ENCODE measurements at places on chromosomes 1 and 21.

DNA sequence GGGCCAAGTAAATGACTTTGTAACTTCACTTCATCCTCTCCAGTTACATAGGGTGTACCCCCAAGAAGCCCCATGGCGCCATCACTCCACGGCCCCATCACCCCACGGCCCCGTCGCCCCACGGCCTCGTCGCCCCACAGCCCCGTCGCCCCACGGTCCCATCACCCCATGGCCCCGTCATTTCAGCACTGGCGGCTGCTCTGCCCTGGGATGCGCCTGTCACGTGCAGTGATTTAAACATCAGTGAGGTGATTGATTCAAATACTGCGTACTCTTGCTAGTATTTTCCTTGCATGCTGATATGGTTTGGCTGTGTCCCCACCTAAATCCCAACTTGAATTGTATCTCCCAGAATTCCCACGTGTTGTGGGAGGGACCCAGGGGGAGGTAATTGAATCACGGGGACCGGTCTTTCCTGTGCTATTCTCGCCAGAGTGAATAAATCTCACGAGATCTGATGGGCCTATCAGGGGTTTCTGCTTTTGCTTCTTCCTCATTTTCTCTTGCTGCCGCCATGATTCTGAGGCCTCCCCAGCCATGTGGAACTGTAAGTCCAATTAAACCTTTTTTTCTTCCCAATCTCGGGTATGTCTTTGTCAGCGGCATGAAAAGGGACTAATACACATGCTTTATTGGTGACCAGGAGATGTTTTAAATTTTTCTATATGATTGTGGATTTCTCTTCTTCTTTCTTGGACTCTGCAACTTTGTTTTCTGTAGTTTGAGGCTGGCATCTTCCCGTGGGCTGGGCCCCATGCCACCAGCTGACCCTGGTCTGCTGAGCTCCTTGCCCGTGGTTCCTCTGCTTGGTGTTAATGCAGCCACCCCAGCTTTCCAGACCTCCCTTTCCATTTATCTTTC is 50.1 kb upstream of the PCBP3 start:
- DNase-seq = no peak

GRCh38 chr1:89547563-89548116 is 23.0 kb downstream of the LRRC8B start:
- DNase-seq = no peak

- no peak for DNase-seq
Measured at GRCh38 chr21:15841856-15842564, 112.2 kb downstream of the USP25 start.

DNA sequence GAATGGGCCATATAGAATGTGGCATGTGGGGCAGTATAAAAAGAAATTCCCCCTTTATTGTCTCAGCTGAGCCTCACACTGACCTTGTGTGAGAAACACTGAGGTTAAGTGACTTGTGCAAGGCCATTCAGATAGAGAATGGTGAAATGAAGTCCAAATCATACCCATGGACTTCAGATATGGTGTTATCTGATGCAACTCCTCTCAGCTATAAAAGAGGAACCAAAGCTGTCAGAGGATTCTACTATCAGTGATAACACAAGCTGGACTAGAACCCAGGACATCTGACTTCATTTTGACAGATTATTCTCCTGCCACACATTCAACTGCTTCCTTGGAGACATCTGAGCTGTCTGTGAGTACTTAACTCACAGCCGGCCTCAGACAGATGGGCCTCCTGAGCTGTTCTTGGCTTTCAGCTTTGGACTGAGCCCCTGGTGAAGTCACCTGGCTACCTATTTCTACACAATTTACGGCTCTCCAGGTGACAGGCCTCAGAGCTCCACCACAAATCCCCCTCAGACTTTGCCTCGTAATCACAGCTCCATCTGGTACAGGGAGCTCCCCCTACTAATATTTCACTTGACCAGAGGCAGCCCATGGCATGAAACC is 104.6 kb downstream of the PLXNA2 start:
- DNase-seq = no peak

GRCh38 chr1:33332357-33332789 is 11.5 kb upstream of the A3GALT2 start:
- no peak for DNase-seq

- DNase-seq = no peak
Measured at GRCh38 chr1:186983327-186983726, 154.6 kb downstream of the PLA2G4A start.

- DNase-seq = no peak
Measured at GRCh38 chr1:89781494-89782126, 39.2 kb upstream of the LRRC8D start.

GRCh38 chr1:202270871-202271326 is 70.8 kb downstream of the UBE2T start:
- no peak for DNase-seq

DNA sequence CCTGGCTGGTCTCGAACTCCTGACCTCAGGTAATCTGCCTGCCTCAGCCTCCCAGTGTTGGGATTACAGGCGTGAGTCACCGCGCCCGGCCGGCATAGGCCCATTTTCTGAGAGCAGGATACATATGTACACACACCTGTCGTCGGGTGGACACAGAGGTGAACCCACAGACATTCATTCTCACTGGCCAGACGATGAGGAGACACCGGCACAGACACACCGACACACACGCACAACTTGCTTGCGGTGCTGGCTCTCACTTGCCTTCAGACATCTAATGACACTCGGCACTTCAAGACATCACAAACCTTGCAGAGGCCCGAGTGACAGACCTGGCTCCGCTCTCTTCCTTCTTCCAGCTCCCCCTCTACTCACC is 579 bp downstream of the PTCH2 start:
- DNase-seq = no peak

DNA sequence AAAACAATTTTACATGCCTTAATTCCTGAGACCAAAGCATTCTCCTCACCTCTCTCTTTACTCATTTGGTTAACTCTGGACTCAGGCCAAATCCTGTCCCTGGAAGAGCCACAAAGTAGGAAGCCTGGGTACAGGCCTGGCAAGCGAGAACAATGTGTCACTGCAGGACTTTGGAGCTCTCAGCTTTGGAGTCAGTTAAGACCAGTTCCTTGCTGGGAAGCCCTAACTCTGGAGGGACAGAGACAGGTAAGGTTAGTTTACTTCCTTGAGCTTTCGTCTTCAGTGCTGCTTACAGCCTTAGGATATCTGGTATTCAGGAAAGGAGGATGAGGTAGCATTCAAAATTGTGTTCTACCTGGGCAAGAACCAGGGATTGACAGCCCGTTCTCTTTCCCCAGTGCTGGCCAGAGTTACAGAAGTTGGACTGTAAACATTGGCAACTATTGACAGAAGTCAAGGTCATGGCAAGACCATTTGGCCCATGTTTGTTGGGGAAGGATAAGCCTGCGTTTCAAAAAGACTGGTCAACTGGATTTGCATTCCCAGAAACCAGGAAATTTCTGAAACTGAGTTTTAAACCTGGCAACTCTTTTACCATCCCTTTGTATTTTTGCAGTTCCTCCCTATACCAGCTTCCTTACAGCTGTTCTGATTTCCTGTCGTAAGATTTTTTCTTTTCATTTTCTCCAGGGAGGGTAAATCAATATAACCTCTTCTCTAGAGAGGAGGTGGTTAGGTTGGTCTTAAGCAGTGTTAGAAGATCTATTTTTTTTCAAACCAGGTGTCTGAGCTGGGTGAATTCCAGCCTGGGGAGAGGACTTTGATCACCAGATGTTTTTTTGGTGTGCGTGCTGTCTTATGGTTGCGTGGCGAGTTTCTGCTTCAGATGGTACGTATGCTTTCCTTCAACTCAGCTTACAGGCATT is at the start of gene C4BPB:
C4BPB (plus strand) TSS at position 160 of the 926 bp plus-strand sequence; CDS start at position 832, 672 bp downstream.
- no peak for DNase-seq

DNA sequence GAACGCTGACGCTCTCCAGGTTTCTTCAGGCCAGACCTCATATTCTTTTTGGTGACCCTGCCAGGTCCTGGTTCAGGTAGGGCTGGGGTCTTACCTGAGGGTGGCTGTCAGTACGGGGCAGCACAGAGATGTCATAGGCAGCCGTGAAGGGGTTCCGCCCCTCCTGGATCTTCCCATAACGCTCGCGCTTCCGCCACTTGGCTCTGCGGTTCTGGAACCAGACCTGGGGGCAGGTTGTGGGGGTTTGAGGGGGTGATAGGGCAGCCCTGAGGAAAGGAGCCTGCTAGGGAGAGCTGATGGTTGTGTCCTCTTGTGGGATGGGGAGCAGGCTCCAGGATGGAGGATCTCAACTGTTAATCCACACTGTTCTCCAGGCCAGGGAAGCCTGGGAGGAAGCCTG is 9.1 kb downstream of the ALX3 start:
- DNase-seq = no peak

DNA sequence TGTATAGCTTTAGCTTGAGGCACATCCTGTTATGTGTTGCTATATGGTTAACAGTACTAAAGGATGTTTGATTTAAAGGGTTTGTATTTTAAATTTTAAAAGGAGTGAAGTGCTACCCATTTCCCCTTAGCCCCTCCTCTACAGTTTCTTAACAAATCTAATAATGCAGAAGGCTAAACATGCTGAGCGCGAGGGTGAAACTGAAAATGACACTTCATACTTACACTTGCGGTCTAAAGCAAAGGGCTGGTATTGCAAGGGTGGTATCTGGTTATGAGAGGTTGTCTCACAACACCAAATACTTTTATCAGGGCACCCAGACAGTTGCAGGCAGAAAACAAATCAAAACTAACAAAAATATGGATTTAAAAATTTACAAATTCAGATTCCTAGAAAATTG is 172.3 kb downstream of the SIPA1L2 start:
- no peak for DNase-seq

DNA sequence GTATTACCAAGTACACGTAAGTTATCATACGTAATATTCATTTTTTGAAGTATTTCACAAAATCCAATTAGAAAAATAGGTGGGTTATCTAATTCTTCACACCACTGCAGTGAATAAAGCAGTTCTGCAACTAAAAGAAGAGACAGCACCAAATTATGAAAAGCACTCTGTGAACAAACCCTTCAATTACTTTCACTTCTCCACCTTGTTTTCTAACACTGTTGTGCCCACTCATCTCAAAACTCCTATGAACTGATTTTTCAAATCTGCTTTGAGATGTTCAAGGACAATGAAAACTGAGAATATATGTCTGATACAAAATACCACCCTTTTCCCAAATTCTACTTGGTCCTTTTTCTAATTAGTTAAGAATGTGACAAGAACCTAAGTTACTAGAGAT is 39.4 kb downstream of the LTN1 start:
- no peak for DNase-seq

DNA sequence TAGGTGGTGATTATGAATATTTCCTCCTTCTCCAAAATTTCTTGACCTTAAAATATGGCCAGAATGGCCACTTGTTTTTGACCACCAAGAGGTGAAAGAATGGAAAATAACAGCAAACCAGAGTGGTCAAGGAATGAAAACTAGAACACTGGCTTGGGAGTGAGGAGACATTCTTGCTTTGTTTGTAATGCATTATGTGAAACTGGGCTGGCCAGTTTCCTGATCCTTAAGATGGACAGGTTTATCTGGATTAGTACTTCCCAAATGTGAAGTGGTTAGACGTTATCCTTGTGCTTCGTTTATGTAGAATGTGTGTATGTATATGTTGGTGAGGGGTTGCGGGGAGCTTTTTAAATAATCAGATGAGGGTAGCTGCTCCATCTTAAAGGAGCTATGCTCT is 12.8 kb downstream of the PLA2G4A start:
- no peak for DNase-seq

DNA sequence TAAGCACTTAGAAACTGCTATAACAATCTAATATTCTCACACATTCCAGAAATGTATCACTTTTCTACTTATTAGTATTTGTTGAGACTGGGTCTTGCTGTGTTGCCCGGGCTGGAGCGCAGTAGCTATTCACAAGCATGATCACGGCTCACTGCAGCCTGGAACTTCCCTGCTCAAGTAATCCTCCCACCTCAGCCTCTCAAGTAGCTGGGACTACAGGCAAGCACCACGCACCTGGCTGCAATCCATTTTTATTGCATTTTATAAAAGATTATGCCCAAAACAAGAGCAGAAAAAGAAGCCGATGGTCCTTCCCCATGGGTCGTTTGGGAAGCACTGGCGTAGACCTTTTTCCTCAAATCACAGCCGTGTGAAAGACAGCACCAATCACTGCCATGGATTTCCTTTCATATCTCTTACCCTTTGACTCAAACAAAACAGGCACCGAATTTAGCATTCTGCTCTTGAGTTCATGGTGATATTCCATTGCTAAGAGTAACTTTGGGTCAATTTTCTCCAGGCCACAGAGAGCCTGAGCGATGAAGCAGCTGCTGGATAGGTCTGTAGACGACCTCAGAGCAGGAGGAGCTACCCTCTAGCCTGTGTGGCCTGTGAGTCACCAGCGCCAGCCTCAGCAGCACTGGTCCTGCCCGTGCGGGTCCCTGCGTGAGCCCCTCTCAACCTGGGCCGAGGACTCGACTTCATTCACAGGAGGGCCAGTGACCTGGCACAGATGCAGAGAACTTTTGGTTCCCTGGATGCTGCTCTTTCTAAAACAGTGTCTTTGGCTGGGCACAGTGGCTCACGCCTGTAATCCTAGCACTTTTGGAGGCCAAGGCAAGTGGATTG is 80.8 kb downstream of the PIK3CD start:
- DNase-seq = no peak

- DNase-seq = no peak
Measured at GRCh38 chr1:160004425-160004824, 27.4 kb downstream of the PIGM start.

- no peak for DNase-seq
Measured at GRCh38 chr1:211330282-211330936, 3.8 kb downstream of the TRAF5 start.

DNA sequence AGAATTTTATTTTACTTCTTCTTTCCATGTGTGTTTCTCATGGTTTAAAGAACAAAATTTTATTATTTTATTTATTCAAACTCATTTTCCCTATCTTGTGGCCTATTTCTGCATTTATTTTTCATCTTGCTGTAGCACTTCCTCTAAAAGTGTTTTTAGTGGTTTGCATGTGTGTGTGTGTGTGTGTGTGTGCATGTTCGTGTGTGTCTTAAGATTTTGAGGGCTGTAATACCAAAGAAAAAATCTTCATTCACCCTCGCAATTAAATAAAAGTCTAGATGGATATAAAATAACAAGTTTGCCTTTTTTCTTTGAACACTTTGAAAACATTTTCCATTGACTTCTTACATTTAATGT is 24.6 kb upstream of the FCRL3 start:
- DNase-seq = no peak

DNA sequence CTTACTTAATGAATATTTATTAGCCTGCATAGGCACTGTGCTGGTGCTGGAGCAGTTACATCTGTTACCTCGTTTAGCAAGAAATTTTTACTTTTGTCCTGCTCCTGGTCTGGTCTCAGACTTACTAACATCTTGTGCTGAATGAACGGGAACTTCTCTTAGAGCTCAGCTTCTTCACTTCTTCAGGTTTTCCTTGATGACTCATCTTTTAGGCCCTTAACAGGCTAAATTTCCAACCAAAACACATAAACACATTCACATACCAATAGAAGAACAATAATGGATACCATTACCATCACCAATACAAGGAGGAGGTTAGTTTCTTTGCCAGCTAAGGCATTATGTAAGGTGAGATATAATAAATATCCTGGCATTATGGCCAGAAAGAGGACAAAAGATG is 68.9 kb downstream of the IFI44 start:
- DNase-seq = no peak

Measured in cortex of kidney (tissue), 1 donor.